ENCODE measurements at places on chromosomes 2 and 18.

DNA sequence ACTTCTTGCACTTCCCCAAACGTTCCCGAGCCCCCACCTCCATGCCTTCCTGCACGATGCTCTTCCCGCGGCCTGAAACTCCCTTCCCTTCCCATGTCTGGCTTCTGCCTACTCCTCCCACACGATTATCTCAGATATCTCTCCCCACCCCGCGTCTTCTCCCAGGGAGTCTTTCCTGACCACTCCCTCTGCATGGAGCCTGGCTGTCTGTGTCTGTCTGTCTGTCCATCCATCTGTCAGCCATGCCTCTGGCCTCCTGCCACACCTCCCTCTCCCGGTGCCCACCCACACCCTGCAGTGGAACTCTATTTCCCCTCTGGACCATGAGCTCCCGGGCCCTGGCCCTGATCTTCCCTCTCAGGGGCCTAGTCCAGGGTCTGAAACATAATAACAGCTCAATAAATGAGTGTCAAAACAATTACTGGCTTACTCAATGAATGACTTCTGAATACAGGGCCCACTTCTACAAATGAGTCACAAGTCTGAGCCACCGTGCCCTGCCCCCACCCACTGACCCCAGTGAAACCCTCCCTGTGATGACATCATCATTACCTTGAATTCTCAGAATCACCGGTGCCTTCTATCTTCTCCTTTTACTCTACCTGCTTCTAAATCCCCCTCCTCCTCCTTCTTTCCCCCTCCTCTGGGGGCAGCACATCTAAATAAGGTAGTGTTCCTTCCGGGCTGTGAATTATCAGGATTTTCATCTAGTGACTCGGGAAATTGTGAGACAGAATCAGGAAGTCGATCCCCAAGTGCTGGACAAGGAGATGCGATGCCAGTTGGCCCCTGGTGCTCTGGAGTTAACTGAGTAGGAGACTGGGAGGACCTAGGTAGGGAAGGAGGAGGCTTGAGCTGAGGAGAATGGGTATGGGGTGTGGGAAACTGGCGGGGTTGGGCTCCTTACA lies 46.1 kb upstream of the PLB1 start:
- DNase-seq: peak; percentile 84

- no peak for DNase-seq
Observed at GRCh38 chr2:134621939-134622705, 96.7 kb downstream of the TMEM163 start.

DNA sequence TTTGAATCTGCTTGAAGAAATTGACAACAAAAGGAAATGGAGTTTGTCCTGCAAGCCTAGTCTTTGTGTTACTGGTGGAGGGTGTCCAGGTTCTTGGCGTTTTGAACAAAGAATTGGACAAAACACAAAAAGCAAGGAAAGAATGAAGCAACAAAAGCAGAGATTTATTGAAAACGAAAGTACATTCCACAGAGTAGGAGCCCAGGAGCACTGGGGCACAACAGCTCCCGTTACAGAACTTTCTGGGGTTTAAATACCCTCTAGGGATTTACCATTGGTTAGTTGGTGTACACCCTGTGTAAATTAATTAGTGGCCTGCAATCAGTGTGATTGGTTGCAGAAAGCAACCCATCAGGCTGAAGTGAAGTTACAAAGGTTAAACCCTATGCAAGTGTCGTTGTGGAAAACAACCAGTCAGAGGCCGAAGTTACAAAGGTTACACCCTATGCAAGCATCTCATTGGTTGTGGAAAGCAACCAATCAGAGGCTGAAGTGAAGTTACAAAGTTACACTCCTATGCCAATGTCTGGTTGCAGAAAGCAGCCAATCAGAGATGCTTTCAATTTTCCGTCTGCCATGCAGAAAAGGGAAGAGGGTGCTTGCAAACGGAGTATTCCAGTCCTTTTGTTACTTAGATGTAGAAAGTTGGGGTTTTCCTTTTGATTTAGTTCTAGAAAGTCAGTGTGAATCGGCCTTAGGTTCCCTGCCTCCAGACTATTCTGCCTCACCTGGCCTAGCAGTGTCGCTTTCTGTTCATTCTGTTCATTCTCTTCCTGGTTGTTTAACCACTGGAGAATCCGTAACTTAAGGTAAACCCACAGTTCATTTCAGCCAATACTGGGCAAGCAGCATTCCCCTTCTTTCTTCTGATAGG lies 47.6 kb upstream of the PTH2R start:
- no peak for DNase-seq

- peak; percentile 37 for DNase-seq
Observed at GRCh38 chr18:46624127-46624526, 32.9 kb downstream of the LOXHD1 start.

DNA sequence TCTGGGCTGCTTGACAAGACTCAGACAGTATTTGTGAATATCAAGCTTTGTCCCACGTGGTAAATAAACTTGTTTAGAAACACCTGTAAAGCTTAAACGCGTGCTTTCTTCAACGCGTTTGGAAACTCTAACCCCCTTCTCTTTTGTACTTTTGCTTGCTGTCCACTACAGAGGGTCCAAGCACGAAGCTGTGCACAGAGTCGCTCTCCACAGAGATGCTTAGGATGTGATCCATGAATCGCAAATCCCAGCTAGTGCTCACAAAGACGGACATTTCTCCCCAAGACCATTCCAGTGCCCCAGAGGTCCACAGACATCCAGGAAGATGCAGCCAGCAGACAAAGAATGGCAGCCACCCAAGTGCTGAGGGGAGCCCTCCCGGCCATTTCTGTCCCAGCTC lies at the start of gene GPR45:
GPR45 (plus strand) TSS at position 301 of the 400 bp plus-strand sequence. CDS start 116 bp downstream, outside the sequence.
- no peak for DNase-seq

- DNase-seq: no peak
Observed at GRCh38 chr2:219514196-219514761, at the start of gene ASIC4. ASIC4 (plus strand) TSS chr2:219514482; CDS start chr2:219514725, 243 bp downstream.

DNA sequence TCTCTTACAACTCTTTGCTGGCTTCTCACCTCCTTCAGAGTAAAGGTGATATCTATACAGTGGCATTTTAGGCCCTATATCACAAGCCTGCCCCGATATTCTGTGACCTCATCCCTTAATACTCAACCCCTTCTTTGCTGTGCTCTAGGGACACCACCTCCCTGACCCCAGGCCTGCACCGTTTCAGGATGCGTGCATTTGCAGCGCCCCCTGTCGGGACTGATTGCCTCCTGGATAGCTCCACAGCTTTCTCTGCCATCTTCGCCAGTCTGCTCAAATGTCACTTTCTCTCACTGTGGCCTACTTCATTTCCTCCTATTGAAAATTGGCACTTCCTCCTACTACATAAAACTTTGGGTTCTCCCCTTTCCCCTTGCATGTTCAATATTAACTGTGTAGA lies 289.6 kb downstream of the SOCS6 start:
- no peak for DNase-seq

DNA sequence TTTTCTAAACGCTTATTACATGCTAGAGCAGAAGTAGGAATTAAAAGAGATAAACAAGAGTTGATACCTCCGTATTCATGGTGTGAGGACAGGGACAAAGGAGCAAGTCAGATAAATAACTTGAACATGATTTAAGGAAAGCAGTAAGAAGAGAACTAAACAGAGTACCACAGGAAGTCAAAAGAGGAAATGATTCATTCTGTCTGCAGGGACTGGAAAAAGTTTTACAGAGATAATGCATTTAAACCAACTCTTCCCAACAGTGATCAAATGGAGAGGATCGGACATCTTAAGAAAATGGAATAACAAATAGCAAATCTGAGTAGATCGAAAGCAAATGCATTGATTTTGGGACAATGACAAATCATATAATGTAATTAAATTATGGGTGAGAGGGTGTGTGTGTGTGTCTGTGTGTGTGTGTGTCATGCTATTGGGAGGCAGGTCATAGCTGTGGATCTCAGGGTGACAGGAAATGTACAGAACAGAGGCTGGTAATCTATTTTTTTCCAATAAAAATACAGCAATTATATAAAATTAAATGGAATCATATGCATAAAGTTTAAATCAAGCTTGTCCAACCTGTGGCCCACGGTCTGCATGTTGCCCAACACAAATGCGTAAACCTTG lies 113.4 kb downstream of the MC4R start:
- DNase-seq: no peak

DNA sequence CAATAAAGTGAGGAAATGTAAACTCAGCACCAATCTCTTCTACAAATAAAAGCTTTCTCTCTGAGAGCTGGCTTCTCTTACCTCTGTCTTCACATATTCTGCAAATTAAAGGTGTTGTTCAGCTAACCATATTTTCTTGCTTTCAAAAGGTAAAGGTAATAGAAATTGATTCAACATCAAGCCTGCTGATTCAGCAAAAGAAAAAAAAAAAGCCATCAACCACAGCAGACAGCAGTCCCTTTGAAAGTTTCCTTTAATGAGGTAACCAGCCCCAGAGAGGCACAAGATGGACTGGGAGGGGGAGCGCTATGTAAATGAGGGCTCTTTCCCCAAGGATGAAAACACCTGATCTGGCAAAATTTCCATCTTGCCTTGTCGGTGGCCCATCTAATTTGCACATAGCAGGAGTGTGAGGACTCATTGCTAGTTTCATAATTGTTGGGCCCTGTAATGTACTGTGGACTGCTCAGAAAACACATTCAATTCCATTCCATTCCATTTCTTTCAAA lies 154.9 kb upstream of the SOX11 start:
- DNase-seq: no peak

- DNase-seq: no peak
Observed at GRCh38 chr2:116918574-116918973, 895.9 kb upstream of the DDX18 start.

- no peak for DNase-seq
Observed at GRCh38 chr2:118554616-118555015, 292.8 kb downstream of the EN1 start.

- DNase-seq: no peak
Observed at GRCh38 chr2:134866498-134867099, 28.2 kb downstream of the ACMSD start.

Data from stimulated activated CD4-positive, alpha-beta T cell treated with anti-CD3 and anti-CD28 coated beads, Interleukin-1b, Interleukin-23, amount 100 ng/mL, for 4 hours (primary cell).